Urothelium cell line (cell line): ENCODE measurements at places on chromosomes 7 and 10.

- DNase-seq: no peak
These were observed 243.1 kb upstream of the HABP2 start for GRCh38 chr10:113309791-113310190.

DNA sequence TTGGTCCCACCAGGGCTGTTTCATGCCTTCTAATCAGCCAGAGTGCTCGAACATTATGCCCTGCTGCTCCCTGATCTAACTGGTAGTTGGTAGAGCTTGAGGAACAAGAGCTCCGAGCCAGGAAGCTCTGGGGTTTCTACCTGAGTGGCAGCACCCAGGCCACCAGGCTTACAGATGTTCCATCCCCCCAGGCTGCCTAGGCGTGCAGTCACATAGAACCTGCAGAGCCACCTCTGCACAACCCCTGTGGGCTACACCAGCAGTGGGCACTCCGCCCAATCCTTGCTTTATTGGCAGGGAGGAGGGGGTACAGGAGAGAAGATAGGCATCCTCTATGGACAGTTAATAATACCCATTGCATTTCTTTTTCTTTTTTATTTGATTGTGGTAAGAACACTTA, 21.8 kb downstream of the MAP3K8 start:
- no peak for DNase-seq

- no peak for DNase-seq
These were observed at the start of gene PRF1 for GRCh38 chr10:70602665-70603448. TSS of gene PRF1 (minus strand) at chr10:70602741. CDS start at chr10:70600902, 1,839 bp downstream.

GRCh38 chr7:51587604-51588003, 271.0 kb upstream of the COBL start:
- DNase-seq: no peak

- DNase-seq: no peak
These were observed 13.2 kb downstream of the ERVW-1 start for GRCh38 chr7:92464515-92464914.

DNA sequence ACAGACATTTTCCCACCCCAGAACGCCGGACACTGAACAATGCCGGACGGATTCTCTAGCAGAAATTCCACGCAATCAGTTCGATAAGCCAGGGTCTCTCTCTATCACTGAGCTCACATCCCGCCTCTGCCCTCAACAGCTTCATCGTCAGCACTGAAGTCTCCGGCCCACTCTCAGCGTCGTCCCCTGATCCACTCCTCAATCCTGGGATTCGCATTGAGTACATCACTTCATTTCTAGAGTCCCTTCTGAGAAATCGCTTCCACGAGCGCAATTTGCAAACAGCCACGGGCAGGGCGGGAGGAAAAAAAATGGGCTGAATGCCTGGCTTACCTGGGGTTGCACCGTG, 365 bp downstream of the YME1L1 start:
- no peak for DNase-seq

DNA sequence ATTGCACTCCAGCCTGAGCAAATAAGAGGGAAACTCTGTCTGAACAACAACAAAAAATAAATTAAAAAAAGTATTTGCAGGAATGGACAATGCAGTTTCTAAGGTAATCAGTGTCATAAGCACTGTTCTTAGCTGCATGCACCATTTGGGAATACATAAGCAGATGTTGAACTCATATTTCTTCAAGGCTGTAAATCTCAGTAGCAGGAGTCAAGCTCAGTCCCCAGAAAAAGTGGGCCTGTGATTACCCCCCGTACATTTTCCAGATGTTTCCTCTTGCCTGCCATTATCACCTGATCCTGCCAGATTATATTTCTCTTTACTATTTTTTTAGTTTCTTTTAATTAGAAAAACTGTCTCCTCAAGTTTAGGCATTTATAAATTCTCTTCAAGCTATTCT, 667.6 kb upstream of the ANKRD30A start:
- DNase-seq: no peak

DNA sequence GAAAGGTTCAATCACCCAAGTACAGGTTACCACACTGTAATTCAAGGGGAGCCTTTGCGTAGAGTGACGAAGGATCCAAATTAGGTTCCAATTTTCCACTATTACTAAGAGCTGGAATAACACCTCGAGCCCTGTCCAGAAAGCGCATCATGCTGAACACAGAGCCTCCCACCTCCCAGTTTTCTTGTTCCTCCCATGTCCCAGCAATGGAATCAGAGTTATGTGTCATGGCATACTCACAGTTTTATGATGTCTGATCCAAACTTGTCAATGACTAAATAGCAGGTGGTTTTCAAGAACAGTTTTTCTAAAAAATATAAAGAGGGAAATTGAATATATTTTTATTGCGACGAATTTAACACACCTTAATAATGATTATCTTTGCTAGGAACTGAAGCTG, 50.6 kb downstream of the AOAH start:
- DNase-seq: no peak

GRCh38 chr7:101125989-101126650, 784 bp upstream of the SERPINE1 start:
- peak; percentile 91 for DNase-seq

DNA sequence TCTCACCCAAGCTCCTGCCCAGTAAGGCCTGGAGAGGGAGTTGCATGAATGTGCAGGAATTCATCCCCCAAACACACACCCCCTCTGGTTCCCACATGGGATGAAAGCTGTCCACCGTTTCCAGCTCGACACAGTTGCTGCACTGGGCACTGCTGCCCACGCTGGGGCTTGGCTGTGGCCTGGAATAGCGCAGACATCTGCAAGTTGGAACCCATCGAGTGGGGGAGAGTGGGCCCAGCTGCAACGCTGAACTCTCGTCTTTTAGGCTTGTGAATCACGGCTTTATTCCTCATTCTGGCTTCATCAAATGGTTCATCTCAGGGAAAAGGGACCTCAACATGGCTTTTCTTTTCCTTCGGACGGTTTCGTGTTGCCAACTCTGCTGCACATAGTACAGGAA, 264.7 kb downstream of the DNAJB6 start:
- no peak for DNase-seq

DNA sequence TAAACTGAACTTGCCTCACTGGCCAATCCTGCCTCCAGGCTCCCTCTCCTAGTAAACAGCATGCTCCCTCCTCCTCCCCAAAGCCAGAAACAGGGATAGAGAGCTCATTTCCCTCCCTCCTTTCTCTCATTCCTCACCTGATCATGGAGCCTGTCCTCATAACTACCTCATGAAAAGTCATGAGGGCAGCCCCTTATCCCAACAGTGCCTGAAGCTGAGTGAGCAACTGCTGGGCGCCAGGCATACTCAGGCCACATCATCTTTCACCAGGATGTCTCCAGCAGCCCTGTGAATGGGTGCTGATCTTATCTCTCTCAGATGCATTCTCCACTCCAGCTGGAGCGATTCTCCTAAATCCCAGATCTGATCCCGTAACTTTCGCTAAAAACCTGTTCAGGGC, 307.2 kb downstream of the PRPF18 start:
- DNase-seq: no peak

DNA sequence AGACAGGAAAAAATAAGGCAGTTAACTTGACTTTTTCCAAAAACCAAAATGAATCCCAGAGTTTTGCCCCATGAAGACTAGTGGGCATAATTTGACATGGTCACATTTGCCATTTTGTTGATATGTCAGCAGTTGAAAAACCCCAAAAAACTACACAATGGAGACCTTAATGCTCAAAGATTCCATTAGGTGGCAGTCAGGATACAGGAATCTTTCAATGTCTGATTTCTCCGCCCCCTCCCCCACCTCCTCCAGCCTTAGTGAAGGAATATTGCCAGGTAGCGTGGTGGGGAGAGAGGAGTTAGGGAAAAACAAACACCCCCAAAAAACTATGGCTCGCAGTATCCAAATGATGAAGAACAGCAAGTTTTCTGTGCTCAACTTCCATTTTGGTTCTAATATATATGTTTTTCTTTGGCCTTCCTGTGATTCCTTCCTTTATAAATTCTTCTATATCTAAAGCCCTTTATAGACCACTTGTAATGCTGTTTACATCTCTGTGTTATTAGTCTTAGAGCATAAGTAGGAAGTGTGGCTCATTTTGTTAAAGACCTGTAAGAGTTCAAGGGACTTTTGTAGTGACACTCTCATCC, 6.7 kb upstream of the SMNDC1 start:
- DNase-seq: peak; percentile 56

DNA sequence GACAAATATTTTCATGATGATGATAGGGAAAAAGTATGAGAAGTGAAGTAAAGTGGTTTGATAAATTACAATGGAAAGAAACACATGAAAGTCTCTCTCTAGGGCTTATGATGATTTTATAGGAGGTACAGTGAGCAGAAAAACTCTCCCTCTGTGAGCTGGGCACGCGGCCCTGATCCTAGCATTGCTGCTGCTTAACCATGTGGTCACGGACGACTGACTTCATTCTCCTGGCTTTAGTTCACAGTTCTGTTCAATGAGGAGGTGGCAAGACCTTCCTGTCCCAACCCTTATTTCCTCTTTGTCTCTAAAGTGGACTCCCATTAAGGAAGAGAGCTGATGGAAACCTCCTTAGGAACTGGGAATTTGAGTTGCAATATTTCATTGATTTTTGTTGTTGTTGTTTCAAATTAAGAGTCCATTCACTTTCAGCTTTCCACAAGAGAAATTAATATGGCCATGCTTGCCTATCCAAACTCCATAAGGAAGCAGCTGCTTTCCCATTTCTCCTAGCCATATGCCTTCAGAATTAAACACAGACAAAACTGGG, 8.2 kb upstream of the PON3 start:
- no peak for DNase-seq

GRCh38 chr10:132520177-132520811, 17.3 kb upstream of the INPP5A start:
- no peak for DNase-seq

GRCh38 chr7:131602994-131603372, 46.6 kb upstream of the PODXL start:
- no peak for DNase-seq

DNA sequence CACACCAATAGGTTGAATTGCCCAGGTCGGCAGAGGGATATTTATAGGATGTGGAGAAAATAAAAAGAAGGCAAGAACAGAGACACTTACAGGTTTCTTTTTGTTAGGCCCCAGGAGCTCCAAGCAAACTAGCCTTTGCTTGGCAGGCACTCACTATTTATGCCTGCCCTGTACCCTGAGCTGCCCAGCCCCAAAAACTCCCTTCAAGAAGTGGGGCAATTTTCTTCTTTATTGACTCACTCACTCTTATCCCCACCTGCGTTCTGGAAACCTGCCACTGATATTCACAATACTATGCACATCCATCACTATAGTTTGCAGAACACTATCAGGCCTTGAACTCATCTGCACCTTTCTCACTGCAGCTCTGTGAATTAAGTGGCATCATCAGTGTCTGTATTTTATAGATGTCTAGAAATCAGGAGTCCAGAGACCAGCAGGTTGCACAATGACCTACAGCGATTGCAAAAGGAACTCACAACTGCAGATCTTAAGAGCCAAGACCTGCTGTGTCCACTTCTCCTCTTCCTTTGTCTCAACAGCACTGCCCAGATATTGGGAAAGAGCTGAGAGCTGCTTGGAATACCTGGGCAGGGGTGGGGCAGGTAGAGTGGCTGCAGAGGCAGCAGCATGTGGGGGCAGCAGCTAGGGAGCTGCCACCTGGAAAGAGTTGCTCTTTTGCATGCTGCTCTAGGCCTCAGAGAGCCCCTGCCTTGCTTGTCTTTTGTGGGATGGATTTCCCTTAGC, at the start of gene SFTPD:
Gene SFTPD (minus strand): TSS at position 130 of the 747 bp plus-strand sequence. CDS start 2,446 bp downstream, outside the sequence.
- DNase-seq: no peak

DNA sequence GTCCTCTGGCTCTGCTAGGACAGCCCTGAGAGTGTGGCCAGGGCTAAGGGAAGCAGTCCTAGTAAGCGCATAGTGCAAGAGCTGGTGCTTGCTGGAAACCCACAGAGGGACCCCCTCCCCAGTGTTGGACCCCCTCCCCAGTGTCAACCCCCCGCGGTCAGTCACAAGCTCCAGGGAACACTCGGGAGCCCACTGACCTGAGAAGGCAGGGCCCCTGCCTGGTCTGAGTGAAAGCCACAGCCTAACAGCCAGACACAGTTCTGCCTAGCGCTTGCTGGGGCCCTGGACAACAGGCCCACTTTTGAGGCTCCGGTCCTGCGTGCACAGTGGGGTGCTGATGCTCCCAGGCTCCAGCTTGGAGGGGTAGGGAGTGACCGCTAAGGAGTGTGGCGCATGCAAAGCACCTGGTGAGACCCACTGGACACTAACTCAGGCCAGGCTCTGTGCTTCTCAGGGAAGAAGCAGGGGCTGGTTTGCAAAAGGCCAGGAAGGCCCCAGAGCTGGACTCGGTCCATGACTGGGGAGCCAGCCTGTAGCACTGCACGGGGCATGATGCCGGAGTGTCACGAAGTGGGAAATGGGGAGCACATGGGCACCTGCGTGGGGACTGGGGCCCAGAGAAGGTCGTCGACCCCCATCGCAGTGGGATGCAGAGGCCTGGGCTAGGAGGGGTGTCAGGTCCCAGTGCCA, 175.8 kb upstream of the PPP2R2D start:
- no peak for DNase-seq

- DNase-seq: no peak
These were observed 267.3 kb upstream of the NPVF start for GRCh38 chr7:25495342-25496250.

GRCh38 chr7:43753271-43753810, 5.1 kb upstream of the BLVRA start:
- no peak for DNase-seq

- DNase-seq: no peak
These were observed 219.5 kb downstream of the GLI3 start for GRCh38 chr7:42017349-42017986.

- DNase-seq: no peak
These were observed 356.9 kb downstream of the DNAJB6 start for GRCh38 chr7:157693521-157694375.

- DNase-seq: no peak
These were observed 72.3 kb downstream of the CLEC2L start for GRCh38 chr7:139595806-139596205.

DNA sequence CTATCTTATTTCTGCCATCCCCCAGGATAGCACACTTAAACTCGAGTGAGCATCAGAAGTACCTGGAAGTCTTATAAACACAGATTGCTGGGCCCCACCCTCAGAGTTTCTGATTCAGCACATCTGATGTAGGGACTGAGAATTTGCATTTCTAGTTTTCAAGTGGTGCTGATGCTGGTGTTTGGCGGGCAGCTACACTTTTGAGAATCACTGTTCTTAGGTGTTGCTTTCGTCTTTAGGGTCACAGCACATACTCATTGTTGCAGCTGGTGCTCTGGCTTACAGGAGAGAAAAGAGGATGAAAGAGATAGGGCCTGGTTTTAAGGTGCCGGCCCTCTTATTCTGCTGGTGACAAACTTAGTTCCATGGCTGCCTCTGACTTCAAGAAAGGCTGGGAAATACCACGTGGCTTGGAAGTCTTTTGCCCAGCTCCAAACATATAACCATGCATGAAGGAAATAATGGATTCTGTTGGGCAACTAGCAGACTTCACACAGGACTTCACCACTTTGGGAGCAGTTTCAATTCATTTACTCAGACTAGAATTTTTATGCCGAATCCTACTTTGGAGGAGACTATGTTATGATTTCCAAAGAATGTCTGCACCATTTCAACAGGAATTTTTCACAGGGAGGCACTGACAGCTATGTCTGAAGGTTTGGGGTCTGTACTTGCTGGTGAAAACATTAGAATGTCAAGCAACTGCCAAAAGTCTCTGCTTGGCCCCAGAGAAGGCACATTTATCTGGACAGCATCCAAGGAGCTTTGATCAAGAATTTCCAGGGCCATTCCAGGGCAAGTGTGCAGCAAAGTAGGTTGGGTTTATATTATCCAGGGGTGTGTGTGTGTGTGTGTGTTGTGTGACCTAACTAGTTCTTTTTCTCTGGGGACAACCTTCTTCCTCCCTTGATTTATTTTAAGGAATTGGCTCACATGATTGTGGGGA, 6.9 kb upstream of the MINDY4 start:
- no peak for DNase-seq
